NCI-H146 (cell line): ENCODE measurements at places on chromosomes 4 and X.

DNA sequence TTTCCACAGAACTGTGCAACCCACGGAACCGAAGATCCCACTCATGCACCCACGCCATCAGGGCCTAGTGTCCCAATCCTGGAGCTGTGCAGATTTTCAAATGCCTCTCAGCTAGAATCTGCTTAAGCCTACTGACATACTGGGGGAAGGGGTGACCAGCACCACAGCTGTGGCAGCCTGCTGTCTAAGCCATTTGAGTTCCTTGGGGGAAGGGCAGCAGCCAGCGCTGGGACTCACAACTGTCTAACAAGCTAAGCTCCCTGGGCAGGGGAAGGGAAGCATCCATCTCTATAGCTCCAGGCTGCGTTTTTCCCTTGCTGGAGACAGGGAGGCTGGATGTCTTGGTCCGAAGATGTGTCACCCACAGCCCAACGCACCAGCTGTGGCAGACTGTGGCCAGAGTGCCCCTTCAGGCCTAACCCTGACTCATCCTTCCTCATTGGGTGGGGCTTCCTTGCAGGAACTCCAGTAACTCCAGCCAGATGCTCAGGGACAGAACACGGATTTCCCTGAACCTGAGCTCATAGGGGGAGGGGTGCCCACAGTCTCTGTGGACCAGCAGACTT, 194.8 kb downstream of the CHRDL1 start:
- DNase-seq = no peak

DNA sequence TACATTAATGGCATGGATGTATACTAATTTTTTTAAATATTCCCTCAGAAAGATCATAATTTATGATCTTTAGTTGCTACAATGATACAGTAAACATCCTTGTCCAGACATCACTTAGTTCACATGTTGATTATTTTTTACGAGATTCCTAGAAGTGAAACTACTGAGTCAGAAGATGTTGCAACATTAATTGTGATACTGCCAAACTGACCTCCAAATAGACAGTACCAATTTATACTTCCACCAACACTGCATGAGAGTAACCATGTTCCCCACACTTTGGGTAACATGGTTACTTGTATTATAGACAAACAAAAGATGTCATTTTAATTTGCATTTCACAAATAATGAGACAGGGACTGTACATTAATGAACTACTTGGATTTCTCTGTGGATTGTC, 19.6 kb downstream of the RCHY1 start:
- DNase-seq = no peak

GRCh38 chr4:101019941-101020401, 327.4 kb downstream of the PPP3CA start:
- DNase-seq = no peak

DNA sequence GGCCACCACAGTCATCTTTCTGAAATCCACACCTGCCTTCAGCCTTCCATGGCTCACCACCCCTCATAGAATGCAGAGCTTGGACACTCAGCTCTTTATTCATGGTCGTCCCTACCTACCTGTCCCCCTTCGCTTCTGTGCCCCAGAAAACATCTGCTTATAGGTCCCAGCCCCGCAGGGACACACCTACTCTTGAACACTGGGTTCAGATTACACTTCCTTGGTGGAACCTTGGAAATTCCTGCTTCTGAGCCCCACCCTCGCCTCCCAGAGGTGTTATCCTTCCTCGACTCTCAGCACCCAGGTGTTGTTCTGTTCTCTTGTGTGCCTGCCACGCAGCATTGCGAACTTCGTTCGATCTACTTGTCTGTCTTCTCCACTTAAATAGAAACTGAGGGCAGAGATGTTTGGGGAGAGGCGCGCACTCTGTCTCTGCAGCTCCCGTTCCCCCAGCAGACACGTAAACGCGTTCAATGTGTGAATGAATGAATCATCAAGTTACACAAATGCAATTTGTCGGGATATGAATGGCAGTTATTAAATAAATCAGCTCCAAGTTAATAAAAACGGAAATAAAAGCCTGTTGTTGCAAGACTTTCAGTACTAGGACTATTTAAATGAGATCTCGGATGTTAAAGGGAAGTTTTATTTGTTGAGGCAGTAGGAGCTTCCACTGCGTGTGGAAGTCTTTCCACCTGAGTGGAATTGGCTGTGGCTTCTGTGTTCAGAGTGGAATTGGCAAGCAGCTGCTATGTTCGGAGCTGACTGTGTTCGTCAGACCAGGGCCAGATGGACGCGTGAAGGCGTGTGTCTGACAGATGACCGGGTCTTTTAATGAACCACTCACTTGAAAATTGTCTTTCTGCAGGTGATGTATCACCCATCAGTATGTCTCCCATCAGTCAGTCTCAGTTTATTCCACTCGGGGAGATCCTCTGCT, 95.6 kb downstream of the STOX2 start:
- DNase-seq = no peak

- DNase-seq = no peak
Observed at GRCh38 chr4:158146736-158147135, 26.1 kb downstream of the GASK1B start.

DNA sequence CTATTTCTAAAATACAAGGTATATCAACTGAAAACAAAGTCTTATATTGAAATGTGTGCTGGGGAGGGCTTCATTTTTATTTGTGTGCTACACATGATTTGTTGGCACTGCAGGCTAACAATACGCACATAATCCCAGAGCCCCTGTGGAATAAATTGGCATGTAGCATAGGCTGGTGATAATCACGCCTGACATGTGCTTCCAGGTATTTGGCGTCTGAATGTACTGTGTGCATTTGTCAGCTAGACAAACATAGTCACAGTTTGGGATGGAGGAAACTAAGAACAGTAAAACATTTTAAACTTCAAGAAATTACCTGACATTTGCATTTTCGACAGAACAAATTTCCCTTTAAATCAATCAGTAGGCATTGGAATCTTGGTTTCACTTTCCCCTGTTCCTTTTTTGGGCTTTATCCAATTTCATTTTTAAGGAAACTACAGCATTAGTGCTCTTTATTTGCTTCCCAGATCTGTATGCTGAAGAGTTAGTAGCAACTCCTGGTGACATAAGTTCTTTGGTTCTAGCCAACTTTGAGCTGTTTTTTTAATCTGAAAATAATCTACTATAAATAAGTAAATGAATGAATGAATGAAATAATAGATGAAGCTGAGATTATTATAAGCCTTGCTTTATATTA, 472.3 kb downstream of the PDHA2 start:
- no peak for DNase-seq

GRCh38 chr4:7393601-7394575, 40.8 kb downstream of the PSAPL1 start:
- DNase-seq = no peak

DNA sequence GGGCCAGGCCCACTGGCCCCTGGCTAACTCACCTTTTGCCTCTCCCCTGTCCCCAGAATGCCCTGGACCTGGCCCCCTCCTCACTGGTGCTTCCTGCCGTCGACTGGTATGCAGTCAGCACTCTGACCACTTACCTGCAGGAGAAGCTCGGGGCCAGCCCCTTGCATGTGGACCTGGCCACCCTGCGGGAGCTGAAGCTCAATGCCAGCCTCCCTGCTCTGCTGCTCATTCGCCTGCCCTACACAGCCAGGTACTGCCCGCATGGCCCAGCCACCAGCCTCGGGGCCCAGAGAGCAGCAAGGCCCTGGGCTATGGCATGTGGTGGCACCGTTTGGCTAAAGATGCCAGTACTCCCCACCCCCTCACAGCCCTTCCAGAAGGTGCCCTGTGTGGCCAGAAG, 3.7 kb downstream of the ATP6AP1 start:
- no peak for DNase-seq

DNA sequence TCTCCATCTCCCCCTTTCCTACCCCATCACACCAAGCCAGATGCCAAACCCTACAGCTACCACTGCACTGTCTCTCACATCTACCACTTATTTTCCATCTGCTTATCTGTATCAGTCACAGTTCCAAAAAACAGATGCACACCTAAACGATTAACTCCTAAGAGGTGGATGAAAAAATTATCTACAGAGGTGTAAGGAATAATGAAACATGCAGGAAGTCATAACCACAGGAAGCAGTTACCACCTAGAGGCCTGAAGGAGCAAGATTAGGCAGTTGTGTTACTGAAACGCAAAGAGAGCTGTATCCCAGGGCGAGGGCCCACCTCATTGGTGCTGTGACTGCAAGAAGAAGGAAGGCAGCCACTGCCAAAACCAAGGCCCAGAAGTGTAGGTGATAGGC, 87.8 kb upstream of the FAM241A start:
- DNase-seq = no peak

DNA sequence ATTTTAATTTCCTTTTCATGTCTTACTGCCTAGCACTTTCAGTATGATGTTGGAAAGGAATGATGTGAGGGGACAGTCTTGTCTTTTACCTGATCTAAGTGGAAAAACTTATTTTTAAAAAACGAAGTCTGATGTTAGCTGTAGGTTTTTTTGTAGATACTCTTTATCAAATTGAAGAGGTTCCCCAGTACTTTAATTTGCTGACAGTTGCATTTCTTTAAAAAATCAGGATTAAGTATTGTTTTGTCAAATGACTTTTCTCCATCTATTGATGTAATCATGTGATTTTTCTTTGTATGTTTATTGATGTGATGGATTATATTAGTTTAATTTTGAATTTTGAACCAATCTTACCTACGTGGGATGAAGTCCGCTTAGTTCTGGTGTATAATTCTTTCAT, 568.4 kb upstream of the AGA start:
- no peak for DNase-seq

GRCh38 chrX:109344101-109344500, 137.8 kb downstream of the GUCY2F start:
- no peak for DNase-seq

- no peak for DNase-seq
Observed at GRCh38 chrX:1534301-1535168, 2.5 kb downstream of the P2RY8 start.

GRCh38 chrX:20029728-20030127, 38.9 kb upstream of the BCLAF3 start:
- DNase-seq = peak; percentile 2

DNA sequence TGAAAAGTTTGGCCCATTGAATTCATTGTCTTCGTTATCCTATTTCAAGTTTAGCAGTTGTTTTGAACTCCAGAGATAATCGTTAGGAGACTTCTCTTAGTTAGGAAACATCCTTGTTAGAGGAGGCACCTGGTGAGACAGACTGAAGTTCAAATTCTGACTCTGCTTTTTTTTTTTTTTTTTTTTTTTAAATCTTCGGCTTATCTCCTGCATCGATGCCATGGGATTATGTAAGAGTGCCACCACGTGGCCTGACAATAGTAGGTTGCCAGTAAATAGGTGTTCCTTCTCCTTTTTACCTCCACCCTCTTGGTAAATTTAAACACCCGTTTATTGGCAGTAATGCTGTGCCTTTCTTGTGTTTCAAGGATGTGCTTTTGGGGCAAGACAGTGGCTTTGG, 149.3 kb downstream of the SOWAHB start:
- DNase-seq = peak; percentile 45

DNA sequence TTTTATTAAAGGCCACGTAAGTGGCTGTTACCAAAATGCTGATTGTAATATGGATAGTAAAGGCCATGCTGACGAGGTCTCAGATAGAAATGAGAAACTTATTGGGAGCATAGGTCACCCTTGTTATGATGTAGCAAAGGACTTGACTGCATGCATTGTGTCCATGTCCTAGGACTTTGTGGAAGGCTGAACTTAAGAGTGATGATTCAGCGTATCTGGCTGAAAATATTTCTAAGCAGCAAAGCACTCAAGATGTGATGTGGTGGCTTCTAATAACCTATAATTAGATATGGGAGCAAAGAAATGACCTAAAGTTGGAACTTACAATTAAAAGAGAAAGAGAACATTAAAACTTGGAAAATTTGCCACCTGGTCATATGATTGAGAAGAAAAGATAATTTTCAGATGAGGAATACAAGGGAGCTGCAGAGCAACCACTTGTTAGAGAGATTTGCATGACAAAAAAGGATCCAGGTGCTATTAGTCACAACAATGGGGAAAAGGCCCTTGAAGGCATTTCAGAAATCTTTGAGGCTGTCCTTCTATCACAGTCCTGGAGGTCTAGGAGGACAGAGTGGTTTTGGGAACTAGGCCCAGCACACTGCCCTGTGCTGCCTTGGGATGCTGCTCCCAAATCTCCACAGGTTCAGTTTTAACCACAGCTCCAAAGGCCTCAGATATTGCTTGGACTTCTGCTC, 793.7 kb upstream of the LCORL start:
- DNase-seq = no peak

GRCh38 chrX:15056044-15056443, 182.8 kb downstream of the MOSPD2 start:
- DNase-seq = no peak

DNA sequence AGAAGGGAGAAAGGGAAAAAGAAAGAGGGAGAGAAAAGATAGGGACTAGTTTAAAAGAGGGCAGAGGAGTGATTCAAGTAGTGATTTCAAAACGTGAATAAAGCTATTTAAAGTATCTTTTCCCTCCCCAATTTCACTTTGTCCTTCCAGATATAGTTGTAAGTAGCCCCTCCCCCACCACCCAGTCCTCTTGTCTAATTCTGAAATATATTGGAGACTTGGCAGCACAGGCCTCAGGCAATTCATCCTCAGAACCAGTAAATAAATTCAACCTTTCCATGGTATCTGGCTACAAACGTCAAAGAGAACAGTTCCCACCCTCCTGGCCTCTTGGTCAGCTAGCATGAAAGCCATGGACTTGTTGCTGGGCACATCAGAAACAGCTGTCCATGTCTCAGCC, 169.5 kb upstream of the SCML1 start:
- DNase-seq = no peak
